ENCODE measurements at places on chromosomes 2 and 18.

- DNase-seq: no peak
Measured at GRCh38 chr18:44729631-44730101, 49.0 kb downstream of the SETBP1 start.

DNA sequence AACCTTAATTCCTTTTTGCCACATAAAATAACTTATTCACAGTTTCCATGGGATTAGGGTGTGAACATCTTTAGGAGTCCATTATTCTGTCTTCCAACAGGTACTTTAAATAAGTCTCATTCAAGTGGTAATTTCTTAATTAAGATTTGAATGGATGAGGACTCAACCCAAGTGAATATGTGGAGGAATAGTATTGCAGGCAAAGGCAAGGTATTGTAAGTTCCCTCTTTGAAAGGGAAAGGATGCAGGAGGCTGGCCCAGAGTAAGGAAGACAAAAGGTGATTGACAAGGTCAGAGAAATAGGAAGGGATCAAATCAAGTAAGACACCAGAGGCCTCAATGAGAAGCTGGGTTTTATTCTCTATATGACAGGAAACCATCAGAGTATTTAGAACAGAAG is 238.2 kb upstream of the RBMS1 start:
- DNase-seq: no peak

DNA sequence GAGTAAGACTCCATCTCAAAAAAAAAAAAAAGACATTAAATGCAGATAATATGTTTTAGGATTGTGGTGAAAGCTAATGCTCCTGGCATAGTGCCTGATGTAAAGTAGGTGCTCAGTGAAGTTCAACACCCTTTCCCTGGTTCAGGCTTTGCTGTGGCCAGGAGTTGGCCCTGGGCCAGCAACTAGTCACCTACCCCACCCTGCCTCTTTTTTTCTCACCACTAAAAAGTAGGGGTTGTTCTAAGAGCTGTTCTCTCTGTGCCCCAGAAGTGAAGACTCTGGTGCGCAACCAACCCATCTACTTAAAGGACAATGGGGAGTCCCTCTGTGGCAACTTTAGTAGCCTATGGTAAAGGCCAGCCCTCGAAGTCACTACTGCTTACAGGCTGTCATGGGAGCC is 75.9 kb downstream of the DNMT3A start:
- DNase-seq: no peak

GRCh38 chr2:180012523-180012922 is 5.4 kb upstream of the CWC22 start:
- peak; percentile 22 for DNase-seq

DNA sequence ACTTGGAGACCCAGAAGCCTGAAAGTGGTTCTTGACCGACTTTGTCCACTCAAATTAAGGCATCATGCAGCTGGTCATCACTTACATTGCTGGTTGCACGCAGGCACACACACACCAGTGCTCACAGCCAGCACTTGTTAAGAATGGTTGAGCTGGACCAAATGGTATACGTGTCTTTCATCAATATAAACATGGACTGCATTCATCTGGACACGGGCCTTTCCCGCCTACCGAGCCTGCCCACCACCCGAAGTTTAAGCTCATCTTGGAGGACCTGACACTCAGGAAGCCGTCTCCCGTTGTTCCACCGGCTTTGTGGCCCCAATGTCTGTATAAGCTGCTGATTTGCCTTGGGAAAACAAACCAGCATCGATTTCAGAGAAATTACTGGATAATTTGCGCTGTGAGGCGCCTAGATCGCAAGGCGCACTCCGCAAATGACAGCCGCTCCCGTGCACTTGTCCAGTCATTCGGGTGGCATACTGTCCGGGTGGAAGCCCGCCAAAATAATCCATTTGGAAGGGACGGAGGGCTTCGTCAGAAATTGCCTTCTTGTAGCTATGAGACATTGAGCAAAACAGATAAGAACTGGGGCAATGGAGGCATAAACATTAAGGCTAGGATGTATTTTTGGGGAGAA is 40.1 kb upstream of the AKAIN1 start:
- no peak for DNase-seq

DNA sequence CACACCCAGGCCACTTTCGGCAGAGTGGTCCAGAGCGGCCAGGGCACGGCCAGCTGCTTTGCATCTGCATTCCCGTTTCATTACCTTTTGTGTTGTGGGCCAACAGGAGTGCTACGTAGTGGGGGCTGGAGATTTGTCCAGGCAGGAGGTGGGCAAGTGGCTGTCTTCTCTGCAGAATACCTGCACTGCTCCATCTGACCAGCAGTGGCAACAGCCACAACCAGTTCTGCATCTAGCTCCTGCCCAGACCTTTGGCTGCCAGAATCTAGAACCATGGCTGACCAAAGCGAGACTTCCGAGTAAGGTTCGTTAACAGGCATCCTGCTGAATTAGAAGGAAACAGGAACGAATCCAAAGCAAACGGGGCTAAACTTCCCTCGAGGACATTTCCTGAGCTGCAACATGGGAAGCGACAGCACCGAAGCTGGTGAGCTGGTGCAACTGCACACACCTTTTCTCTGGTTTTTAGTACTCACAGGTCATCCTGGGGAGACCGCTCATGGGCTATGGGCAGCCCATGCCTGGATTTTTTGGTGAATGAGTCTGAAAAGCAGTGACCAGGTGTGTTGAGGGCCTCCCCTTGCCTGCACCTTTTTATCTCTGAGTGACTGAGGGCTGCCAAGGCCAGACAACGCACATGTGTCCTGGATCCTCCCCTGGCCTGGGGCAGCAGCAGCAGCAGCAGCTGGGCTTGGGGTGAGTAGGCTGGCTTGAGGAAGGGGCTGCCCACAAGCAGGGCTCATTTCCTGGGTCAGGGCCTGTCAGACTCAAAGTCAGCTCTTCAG is 10.5 kb downstream of the GDF7 start:
- no peak for DNase-seq

- peak; percentile 6 for DNase-seq
Measured at GRCh38 chr2:178891959-178892485, 84.8 kb upstream of the TTN start.

DNA sequence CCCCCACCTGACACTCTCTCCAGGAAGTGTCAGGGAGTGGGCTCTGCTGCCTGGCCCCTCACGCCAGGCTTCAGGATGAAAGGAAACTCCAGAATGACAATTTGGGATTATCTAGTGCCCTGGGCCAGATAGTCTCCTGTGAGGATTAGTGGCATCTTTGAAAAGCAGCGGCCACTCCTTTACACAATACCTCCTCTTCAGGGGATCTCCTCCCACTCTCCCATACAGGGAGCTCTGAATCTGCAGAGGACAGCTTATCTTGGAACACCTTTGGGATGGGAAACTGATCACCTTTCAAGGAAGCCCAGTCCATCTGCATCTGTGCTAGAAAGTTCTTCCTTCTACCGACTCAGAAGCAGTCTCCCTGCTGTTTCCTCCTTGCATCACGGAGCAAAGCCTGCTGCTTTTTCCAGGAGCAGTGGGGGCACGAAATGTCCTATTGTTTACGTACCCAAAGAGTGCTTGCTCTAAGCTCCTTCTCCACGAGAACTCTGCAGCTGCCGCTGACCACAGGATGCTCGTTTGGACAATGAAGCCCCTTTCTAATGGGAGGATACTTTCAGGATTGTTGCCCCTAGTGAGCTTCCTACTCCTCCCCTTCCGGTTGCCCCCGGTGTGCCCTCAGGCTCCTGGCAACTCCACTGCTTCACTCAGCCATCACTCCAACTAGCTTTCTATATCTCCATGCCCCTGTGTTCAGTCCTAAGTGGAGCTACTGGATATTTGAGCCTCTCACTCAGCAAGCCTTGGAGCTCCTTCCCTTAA is 31.5 kb downstream of the SIX3 start:
- no peak for DNase-seq

GRCh38 chr2:72630767-72631166 is 195.1 kb downstream of the EXOC6B start:
- DNase-seq: no peak

DNA sequence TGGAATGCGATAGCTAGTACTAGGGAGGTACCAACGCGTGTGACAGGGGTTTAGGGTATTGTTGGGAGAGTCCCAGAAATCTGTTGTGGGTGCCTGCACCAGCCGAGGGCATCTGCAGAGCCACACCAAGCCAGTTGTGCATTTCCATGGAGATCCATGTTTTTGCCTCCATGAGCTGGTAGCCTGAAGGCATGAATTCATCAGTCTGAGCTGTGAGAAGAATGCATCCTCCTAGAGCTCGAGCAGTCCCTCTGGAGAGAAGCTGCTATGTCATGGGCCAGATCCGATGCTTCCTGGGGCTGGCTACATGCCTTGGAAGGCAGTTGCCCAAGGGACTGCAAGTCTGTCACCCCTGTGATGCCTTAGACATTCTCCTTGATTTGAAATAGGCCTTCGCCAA is 57.9 kb downstream of the LIPG start:
- no peak for DNase-seq

- DNase-seq: no peak
Measured at GRCh38 chr2:232634206-232635150, 1.1 kb downstream of the EFHD1 start.

- no peak for DNase-seq
Measured at GRCh38 chr18:26461405-26461804, 86.9 kb downstream of the KCTD1 start.

- peak; percentile 99 for DNase-seq
Measured at GRCh38 chr18:58535340-58536201, 93.3 kb downstream of the ALPK2 start.

- DNase-seq: no peak
Measured at GRCh38 chr18:26791676-26792075, 73.8 kb downstream of the AQP4 start.

DNA sequence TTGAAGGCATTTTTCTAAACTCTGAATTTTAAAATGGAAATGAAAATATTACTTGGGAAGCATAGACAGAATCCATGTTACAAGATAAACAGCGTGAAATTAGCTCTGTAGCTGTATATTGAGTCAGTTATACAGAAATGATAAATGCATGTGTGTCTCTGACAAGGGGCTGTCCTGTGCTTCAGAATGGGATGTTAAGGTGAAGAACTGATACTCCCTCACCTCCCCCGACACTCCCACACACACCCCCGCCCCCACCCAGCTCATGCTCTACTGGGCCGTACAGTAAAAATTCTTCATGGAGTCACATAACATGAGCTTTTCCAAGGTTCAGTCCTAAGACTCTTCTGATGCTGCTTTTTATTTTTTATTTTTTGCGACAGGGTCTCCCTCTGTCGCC is 869 bp upstream of the THUMPD2 start:
- DNase-seq: no peak

GRCh38 chr18:46946656-46947282 is 29.4 kb downstream of the KATNAL2 start:
- peak; percentile 79 for DNase-seq

- DNase-seq: no peak
Measured at GRCh38 chr2:164906947-164907346, 48.4 kb downstream of the SLC38A11 start.

GRCh38 chr18:5295981-5296705 is 617 bp upstream of the ZBTB14 start:
- DNase-seq: peak; percentile 98

- DNase-seq: no peak
Measured at GRCh38 chr2:37376421-37377186, 32.2 kb downstream of the QPCT start.

DNA sequence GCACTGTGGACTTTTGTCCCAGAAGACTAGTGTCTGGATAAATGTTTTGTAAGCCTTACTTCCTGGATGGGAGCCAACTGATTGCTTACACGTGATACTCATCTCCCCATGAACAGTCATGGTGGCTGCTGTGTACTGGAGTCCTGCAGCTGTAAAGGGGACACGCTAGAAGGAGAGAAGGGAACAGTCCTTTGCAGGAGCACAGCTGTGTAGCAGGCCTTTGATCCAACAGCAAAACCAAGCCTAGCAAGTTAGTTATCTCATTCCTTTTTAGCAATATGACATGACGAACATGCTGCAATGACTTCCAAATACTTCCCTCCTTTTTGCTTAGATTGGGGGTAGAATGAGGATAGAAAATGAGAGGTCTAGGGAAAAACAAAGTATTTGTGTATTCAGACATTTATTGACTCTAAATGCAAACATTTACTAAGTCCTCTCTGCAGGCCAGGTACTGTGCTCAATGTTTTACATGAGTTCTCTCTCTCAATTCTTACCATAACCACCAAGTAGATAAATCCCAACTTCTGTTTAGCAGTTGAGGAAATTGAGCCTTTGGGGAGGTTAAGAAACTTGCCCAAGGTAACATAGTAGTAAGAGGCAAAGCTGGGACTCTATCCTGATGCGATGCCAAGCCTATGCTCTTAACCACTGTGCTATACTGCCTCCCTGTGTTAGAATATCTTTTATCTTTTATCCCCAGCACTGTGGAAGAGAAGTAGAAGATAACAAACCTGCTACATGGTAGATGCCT is 55.4 kb upstream of the CD28 start:
- peak; percentile 57 for DNase-seq

- no peak for DNase-seq
Measured at GRCh38 chr2:211812587-211812986, 726.0 kb downstream of the ERBB4 start.

DNA sequence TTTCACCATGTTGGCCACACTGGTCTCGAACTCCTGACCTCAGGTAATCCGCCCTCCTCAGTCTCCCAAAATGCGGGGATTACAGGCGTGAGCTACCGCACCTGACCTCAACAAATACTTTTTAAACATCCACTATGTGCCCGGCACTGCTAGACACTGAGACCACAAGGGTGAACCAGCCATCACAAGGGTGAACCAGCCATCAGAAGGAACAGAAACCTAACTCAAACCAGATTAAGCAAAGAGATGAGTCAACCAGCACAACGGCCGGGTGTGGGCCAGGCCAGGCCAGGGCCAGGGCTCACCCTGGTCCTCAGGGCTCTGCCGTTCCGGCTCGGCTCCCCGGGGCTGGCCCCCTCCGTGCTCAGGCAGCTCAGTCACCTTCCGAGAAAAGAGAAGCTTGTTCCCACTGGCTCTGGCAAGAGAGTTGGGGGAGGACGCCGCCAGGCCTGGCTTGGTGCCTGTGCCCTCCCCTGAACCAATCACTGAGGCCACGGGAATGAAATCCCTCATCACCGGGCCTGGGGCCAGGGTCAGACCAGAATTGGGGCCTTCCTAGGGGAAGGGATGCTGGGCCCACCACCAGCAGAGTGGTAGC is 4.4 kb downstream of the TEX44 start:
- peak; percentile 78 for DNase-seq

DNA sequence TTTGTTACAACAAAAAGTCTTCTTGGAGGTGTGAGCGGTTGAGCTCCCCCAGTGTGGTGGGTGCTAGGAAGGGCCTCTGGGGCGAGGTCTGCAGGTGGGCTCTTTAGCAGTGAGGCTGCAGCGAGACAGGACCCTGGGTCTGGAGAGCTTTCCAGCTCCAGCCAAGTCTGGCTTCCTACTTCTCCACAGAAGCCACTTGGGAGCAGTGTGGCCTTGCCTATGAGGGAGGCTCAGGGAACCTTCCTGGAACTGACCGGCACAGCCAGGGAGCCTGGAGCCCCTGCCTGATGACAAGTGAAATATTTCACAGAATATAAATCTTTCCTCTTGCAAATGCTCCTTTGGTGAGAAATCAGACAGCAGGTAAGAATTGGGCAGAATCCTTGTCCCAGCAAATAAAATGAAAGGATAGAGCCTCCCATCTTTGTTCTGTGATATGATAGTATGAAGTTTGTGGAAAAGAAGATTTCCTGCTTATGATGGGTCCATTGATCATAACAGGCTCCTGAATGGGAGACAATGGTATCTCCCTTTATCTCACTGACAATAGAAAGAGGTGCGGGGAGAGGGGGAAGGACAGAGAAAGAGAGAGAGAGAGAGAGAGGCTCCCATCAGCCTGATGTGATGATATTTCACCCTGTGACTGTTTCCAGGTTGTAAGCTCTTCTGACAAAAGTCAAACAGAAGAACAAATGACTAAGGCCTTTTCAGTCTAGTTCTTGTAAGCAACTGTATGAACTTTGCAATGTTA is 289.8 kb upstream of the SPRED2 start:
- peak; percentile 66 for DNase-seq

- DNase-seq: no peak
Measured at GRCh38 chr2:230429513-230429912, 13.5 kb downstream of the SP100 start.

- no peak for DNase-seq
Measured at GRCh38 chr18:2258954-2259353, 312.4 kb downstream of the METTL4 start.

All from suppressor macrophage (primary cell).